ENCODE measurements at places on chromosomes 4 and X.

DNA sequence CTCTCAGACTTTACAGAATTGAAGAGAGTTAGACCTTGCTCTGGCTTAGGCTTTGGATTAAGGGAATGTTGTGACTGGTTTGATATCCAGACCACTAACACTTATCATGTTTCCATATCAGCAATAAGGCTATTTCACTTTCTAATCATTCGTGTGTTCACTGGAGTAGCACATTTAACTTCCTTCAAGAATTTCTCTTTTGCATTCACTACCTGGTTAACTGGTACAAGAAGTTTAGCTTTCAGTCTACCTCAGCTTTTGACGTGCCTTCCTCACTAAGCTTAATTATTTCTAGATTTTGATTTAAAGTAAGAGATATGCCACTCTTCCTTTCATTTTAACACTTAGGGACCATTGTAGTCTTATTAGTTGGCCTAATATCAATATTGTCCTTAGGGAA, 62.6 kb downstream of the CASP6 start:
- no peak for DNase-seq

- no peak for DNase-seq
These were observed 69.4 kb downstream of the PABPC4L start for GRCh38 chr4:134132086-134132783.

- no peak for DNase-seq
These were observed 3.2 kb downstream of the MMRN1 start for GRCh38 chr4:89897867-89898266.

GRCh38 chr4:74317616-74318246, 9.5 kb downstream of the EPGN start:
- no peak for DNase-seq

DNA sequence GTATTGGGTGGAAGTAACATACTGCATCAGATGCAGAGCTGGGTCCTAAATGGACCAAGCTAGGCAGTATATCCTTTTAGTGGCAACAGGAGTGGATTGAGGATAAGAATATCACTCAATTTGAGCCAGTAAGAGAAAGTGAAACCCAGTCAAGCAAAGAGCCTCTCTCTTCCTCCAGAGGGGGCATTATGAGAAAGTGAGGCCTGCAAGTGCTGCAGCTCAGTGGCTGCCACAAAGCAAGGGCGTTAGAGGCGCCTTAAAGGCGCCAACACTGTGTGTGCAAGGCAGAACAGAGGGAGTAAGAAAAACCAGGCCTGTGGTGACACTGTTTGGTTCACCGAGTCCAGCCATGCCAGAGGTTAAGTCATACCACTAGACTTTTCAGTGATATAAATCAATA, 17.5 kb downstream of the STX18 start:
- DNase-seq, result peak; percentile 73

DNA sequence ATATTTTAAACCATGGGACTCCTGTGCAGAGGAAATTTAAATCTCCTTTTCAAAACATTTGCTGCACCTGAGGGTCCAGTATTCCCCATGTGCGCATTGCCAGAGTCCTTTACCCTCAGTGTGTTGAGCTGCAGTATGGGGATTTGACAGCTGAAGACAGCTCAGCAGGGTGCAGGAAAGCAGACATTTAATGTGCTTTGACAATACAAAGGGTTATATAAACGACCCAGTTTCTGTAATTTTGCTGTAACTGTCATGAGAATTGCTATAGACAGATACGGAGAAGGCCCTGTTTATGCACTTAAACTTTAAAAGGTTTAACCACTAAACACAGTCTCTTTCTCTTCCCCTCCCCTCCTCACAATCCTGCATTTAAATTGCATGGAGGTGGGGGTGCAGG, 393.4 kb downstream of the MID1IP1 start:
- DNase-seq, result peak; percentile 26

- no peak for DNase-seq
These were observed 24.4 kb downstream of the TNIP3 start for GRCh38 chr4:121139533-121140222.

DNA sequence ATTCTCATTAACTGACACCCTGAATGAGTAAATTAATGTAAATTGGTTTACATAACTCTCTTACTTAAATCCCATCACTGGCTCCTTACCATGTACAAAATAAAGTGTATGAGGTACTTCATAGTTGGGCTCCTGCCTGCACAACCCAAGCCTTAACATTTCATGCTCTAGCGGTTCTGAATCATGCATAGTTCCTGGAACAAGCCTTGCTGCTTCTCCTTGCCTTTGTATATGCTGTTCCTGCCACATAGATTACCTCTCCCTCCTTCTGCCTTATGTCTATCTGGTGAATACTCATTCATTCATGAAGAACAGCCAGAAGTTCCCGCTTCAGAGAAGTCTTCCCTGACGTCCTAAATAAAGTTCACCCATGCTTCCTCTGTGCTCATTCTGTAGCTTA, 594.7 kb downstream of the SMARCA1 start:
- peak; percentile 81 for DNase-seq

- no peak for DNase-seq
These were observed 19.3 kb upstream of the SFRP2 start for GRCh38 chr4:153808175-153808574.

GRCh38 chrX:69163936-69164741, 1.1 kb downstream of the PJA1 start:
- DNase-seq, result peak; percentile 79

GRCh38 chr4:173478201-173478912, 51.7 kb downstream of the HAND2 start:
- no peak for DNase-seq

DNA sequence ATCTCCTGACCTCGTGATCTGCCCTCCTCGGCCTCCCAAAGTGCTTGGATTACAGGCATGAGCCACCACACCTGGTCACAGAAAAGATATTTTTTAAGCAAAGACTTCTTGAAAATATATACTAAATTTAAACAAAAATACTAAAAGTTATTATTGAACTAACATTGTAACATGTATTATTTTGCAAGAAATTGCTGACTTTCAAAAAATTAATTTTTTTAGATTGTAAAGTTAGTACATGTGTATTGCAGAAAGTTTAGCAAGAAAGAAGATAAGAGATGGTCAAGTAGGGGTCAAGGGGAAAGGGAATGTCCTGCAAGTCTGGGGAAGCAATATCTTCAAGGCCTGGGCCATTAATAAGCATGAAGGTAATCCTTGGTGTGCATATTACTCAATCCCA, 54.3 kb upstream of the HPGDS start:
- DNase-seq, result no peak

DNA sequence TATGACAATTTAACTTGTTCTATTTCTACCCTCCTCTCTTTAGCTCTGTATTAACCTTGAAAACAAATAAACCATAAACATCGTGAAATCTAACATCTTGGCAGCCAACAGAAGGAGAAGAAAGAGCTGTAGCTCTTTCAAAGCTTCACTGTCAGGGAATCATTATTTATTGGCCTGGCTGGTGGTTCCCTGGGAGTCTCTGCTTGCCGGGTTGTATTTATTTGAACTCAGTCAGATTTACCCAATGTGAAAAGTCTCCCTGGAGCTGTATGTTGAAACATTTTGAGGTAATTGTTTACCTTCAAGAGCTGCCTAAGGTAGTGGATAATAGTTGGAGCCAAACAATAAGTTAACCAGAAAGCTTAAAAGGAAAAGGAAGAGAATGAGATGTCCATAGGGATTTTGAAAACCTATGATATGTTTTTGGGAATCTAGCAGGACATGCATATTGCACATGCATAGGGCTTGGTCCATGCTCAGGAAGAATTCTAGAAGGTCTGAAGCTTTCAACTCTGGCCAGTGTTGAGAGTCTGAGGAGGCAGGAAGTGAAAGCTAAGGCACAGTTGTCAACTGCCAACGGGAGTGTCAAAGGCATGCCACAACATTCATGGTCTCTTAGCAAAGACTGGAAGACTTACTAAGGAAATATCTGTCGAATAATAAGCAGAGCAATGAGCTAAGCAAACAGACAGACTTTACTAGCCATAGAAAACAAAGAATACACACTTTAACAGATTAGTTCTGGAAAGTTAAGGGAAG, 621.6 kb downstream of the PCDH7 start:
- DNase-seq, result peak; percentile 6

- peak; percentile 68 for DNase-seq
These were observed 14.3 kb downstream of the PCDH19 start for GRCh38 chrX:100395781-100396180.

- no peak for DNase-seq
These were observed 91.7 kb upstream of the PHOX2B start for GRCh38 chr4:41839916-41840854.

- DNase-seq, result no peak
These were observed 305.8 kb downstream of the PPARGC1A start for GRCh38 chr4:23584024-23584423.

DNA sequence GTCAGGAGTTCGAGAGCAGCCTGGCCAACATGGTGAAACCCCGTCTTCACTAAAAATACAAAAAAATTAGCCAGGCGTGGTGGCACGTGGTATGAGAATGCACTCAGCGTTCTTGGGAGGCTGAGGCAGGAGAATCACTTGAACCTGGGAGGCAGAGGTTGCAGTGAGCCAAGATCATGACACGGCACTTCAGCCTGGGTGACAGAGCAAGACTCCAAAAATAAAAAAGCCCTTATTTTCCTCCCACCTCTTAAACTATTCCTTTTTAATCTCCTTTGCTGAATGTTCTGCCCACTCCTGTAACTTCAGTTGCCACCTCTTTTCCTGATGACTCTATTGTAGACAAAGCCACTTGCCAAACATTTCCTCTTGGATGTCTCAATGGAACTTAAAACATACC, 72.6 kb downstream of the TAF1 start:
- DNase-seq, result no peak

- DNase-seq, result no peak
These were observed 76.7 kb upstream of the ARHGAP24 start for GRCh38 chr4:85398276-85398675.

DNA sequence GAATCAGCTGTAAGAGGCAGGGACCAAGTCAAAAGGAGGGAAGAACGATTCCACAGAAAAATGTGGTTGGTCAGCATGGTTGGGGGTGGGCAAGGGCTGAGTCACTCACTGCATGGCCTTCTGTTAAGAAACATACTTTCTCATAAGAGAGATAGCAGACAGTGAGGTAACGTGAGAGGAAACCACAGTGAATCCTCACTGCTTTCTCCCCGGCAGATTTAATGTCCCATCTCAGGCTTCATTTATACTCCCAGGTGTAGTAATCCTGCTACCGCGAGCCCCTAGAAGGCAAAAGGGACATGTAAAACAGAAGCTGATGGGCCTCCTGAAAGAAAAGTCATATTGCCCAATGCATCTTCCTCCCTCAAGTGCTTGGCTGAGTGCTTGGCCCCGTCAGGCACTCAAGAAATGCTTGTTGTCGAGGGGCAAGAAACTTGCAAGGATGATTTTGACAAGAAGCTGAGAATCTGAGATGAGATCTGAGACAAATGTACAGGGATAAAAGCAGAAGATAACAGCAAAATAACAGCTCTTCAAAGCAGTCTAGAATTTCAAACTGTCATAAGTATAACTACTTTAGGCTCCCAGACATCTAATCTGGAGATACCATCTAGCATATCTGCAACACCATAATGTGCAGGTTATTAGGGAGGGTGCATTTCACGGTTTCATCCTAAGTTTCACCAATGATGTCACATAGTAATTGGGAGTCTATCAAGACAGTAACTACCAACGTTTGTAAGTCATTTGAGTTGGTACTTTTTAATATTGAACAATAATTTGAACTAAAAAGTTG, 40.2 kb downstream of the SH3KBP1 start:
- no peak for DNase-seq

- no peak for DNase-seq
These were observed 105.2 kb downstream of the RBM47 start for GRCh38 chr4:40524366-40525041.

Measured in NCI-H69 (cell line).